ENCODE measurements at places on chromosomes 2 and 18.

- no peak for DNase-seq
Observed at GRCh38 chr2:43774617-43775016, 778 bp downstream of the DYNC2LI1 start.

GRCh38 chr2:240478346-240479110, 43.1 kb downstream of the GPC1 start:
- no peak for DNase-seq

- DNase-seq, result no peak
Observed at GRCh38 chr2:126359494-126359893, 296.5 kb upstream of the GYPC start.

DNA sequence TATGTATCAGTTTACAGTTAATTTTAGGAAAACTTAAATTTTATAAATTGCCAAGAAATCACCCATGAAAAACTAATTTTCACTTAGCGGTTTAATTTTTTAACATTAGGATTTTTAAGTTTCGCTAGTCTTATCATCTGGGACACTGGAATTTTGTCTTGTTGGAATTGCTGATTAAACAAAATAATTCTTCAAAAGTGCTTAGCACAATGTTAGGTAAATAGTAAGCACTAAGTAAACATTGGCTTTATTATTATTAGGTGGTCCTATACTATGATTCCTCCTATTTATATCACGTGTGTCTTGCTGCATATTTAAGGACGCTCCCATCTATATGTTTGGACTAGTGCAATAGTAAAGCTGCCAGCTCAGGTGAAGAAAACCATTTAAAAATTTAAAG, 54.6 kb upstream of the MAP4K3 start:
- DNase-seq, result no peak

DNA sequence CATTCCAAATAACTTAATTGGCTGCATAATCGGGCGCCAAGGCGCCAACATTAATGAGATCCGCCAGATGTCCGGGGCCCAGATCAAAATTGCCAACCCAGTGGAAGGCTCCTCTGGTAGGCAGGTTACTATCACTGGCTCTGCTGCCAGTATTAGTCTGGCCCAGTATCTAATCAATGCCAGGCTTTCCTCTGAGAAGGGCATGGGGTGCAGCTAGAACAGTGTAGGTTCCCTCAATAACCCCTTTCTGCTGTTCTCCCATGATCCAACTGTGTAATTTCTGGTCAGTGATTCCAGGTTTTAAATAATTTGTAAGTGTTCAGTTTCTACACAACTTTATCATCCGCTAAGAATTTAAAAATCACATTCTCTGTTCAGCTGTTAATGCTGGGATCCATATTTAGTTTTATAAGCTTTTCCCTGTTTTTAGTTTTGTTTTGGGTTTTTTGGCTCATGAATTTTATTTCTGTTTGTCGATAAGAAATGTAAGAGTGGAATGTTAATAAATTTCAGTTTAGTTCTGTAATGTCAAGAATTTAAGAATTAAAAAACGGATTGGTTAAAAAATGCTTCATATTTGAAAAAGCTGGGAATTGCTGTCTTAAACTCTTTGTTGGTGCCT, 1.4 kb downstream of the PCBP1 start:
- no peak for DNase-seq

DNA sequence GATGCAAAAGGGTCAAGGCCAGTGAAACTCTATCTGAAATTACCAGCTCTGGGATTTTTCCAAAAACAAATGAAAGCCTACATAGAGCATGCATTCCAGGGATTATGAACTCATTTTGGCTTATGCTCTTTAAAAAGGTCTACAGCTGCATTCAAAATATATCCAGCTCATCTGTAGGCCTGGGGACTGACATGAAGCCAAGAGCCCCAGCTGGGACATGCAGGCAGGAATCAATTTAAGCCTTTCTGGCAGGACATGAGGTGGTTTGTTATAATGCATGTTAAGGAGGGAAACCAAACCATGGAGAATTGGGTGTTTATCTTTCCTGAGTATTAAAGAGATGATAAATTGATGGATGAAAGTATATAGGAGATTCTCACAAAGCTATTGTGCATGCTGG, 164.5 kb downstream of the RBM43 start:
- no peak for DNase-seq

GRCh38 chr2:68189991-68190784, 32.5 kb downstream of the PNO1 start:
- DNase-seq, result no peak

GRCh38 chr2:136422512-136422911, 304.6 kb upstream of the CXCR4 start:
- no peak for DNase-seq

GRCh38 chr18:39793609-39794008, 2161.4 kb upstream of the PIK3C3 start:
- DNase-seq, result no peak

DNA sequence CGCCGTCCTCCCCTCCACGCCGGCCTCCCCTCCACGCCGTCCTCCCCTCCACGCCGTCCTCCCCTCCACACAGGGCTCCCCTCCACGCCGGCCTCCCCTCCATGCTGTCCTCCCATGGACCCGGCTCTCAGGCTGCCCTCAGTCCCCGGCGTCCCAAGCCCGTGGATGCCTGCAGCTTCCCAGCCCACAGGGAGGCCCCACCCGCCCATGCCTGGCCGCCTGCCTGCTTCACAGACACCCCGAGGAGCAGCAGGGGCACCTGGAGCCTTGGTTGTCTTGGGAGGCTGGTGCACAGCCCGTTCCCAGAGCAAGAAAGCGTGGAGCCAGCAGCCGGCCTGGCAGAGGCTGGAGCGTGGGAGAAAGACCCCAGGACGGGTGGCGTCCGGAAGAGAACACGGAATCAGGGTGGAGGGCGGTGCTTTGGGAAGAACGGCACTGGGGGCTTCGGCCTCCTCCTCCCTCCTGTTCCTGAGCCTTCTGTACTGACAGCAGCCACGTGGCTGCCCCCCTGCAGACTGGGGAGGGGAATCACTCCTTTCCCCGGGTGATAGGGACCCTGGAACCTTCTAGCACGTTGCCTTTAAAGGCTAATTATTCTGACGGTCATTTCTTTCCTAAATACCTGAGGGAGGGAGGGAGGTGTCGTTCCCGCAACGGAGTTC, 26.2 kb upstream of the KCNG2 start:
- DNase-seq, result no peak

GRCh38 chr18:13612196-13612997, 114.0 kb downstream of the FAM210A start:
- DNase-seq, result peak; percentile 59

- no peak for DNase-seq
Observed at GRCh38 chr2:164793529-164793928, 48.1 kb downstream of the COBLL1 start.

DNA sequence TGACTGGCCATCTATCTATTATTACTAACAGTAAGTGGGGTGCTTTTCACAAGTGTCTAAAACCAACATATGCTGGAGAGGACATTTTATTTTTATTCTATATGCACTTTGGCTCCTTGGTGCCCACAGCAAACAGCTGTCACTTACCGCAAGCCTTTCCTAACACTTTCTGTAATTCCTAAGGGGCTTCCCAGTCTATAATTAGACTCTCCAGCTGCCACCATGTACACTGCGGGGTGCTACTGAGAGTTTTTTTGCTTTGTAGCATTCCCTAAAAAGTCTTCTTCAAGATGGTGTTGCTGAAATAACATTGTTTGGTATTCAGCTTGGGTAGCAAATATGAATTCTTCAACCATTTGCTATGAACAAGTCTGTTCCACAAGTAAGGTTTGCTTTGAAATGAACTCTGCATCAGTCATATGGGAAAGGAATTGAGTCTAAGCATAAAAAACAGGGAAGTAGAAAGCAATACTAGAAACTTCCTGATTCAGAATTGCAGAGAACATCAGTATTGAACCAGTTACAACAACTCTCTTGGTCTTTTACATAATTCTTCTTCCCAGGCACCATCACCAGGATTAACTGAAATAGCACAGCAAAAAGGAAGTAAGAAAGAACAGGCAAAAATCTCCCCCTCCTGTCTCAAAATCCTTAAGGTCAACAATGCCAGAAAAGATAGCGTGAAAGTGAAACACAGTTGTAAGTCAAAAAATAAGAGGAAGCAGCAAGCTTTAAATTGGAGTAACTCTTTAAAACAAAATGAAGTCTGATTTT, 28.6 kb downstream of the EPB41L3 start:
- DNase-seq, result no peak

DNA sequence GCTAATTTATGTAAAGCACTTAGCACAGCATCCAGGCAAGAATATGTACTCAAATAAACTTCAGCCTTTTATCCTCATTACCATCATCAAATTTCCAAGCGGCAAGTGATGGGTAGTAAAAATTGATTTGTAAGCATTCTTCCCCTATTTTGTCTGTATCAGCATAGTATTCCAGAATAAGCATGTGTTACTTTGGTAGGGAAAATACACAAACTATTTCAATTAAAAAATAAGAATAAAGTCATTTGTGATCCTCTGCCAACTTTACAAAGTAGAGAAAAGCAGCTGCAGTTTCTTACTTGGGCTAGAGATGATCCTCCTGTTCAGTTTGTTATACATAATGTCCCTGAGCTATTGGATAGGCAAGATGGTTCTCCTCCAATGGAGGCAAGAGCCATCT, 493.2 kb downstream of the ZEB2 start:
- no peak for DNase-seq

- DNase-seq, result no peak
Observed at GRCh38 chr2:195937176-195937575, 131.5 kb downstream of the DNAH7 start.

- no peak for DNase-seq
Observed at GRCh38 chr2:119710281-119710680, 31.3 kb downstream of the TMEM177 start.

GRCh38 chr2:120531863-120532600, 186.1 kb downstream of the INHBB start:
- DNase-seq, result no peak

GRCh38 chr2:100292022-100292580, 30.2 kb downstream of the LONRF2 start:
- peak; percentile 5 for DNase-seq

GRCh38 chr2:20543469-20544152, 96.7 kb downstream of the RHOB start:
- DNase-seq, result no peak

DNA sequence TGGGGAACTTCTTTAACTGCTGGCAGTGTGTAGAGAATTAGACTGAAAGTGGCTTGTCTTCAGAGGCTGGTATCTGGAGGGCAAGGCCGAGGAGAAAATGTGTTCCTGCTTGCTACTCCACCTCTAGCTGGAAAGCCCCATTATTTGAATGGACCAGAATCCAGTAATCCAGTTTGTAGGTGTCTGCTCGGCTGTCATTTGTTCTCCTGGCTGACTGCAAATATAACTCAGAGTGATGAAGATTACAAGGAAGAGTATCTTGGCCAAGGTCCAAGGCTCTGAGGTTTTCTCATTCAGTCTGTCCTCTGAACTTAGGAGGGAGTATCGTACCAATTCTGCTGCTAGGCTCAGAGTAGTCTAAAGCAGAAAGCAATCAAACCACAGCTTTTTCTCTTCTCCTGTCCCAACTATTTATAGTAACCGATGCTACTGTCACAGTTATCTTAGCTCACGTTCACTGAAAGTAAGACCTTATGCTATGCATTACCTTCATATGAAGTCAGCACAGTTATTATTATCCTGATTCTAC, 228.6 kb downstream of the SETBP1 start:
- DNase-seq, result no peak

DNA sequence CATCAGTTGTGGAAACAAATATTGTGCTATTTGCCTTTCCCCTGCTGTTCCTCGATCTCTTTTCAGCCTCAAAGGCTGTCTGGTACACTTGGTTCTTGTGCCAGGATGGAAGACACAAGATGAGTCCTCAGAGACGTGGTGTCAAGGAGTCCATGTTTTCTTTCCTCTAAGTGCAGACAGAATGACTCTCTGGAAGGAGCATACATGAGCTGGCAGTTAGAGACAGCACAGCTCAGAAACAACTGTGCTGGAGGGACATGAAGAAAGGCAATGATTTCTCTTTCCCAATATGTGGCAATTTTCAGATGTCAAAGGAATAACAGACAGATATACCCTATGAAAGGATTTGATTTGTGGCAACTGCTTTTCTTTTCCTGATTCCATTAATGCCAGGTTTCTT, 162.2 kb downstream of the AFF3 start:
- DNase-seq, result no peak

GRCh38 chr2:232372231-232373208, 6.0 kb upstream of the ALPP start:
- DNase-seq, result no peak

DNA sequence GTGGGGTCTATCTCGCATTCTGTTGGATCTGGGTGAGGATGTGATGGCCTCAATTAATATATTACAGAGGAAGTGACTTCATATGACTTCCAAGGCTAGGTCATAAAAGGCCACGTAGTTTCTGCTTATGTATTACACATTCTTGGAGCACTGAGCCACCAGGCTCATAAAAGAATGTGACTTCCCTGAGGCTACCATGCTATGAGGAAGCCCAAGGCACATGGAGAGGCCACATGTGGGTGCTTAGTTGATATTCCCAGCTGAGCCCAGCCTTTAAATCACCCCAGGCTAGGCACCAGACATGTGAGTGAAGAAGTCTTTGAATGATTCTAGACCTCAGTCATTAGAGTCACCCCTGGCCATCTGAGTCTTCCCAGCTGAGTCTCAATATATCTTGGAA, 13.3 kb upstream of the REEP1 start:
- no peak for DNase-seq

GRCh38 chr2:175034716-175035115, 29.5 kb upstream of the CHN1 start:
- no peak for DNase-seq

DNA sequence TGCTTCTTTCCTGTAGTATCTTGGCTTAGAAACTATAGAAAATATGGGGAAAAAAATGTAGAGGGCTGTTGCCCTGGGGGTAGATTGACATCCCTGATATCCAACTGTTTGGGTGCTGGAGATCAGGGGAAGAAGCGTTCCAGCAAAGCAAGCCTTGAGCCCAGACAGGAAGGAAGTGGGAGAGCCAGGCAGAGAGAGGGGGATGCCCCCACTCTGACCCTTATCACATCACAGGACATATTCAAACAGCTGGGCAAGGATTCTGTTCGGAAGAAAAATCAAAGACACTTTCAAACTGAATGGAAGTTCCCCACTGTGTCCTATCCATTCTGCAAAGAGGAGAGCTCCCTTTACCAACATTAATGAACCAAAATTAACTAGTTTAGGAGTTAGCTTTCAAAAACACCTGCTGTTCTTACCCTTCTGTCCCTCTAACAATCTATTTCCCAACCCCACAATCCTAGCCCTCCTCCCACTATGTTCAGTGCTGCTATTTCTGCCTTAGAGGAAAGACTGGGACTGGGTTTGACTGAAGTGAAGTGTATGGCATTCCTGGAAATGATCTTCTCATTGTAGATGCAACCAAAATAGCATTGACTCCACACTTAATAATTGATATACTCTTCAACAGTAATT, 16.9 kb upstream of the KCNG3 start:
- no peak for DNase-seq

Data from activated T-helper 9 cell treated with anti-CD3 and anti-CD28 coated beads, Interleukin-2, amount 50 U/mL, for 16 hours (primary cell).